Right atrium auricular region (tissue), 2 donors: ENCODE measurements at places on chromosomes 3 and 15. TPM values are rescaled to one million over a fixed set of nuclear protein-coding genes. Genes with fewer than 3 reads are reported as not detected.

GRCh38 chr3:173066044-173067004 lies 74.7 kb downstream of the SPATA16 start:
- H3K4me3 ChIP-seq, result no peak overlapping the region
- H3K36me3 ChIP-seq, result no peaks in the 10 kb centered on the region
- DNase-seq, result no peak
- H3K27ac ChIP-seq, result no peak overlapping the region

DNA sequence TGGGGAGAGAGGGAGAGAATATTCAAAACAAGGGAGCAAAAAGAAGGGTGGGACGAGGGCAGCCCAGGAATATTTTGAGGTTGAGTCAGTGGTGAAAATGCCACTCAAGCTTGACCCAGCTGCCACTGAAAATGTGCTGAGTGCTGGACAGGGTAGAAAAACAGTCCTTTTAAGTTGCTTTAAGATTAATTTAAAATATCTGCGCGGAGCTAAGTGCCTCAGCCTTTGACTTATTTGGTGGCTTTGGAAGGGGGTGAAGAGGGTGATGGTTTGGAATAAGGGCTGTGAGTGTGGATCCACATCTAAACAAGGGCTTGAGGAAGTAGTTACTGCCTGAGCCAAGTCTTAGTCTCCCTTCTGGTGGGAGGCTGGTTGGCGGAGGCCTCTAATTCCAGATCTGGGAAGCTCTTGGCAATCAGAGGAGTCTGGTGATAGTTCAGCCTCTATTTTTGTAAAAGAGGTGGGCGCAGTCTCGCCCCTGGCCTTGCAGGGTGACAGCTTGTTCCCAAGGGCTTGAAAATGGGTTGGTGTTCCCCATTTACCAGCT lies 280.8 kb upstream of the ROPN1 start:
- H3K4me1 ChIP-seq, result peaks cover 55% of the 10 kb centered on the region
- peaks cover 5% of the 10 kb centered on the region for H3K36me3 ChIP-seq
- no peaks in the 10 kb centered on the region for H3K27me3 ChIP-seq
- H3K27ac ChIP-seq, result peak overlapping the region; percentile 57
- no peak overlapping the region for H3K4me3 ChIP-seq

ESYT3 gene
- total RNA-seq, result 2.6 TPM

ATP2B2 gene
- 0.12 TPM for total RNA-seq

STAC gene
- 0.33 TPM for total RNA-seq

- no peak overlapping the region for H3K4me3 ChIP-seq
- no peaks in the 10 kb centered on the region for H3K36me3 ChIP-seq
- DNase-seq, result no peak
- H3K27ac ChIP-seq, result no peak overlapping the region
- H3K4me1 ChIP-seq, result no peaks in the 10 kb centered on the region
- no peaks in the 10 kb centered on the region for H3K27me3 ChIP-seq
These were observed 64.9 kb upstream of the RBMS3 start for GRCh38 chr3:29215948-29216347.

GRCh38 chr3:38984731-38985130 lies 67.0 kb downstream of the SCN11A start:
- no peak overlapping the region for H3K27ac ChIP-seq
- H3K4me3 ChIP-seq, result no peak overlapping the region
- H3K36me3 ChIP-seq, result no peaks in the 10 kb centered on the region
- no peaks in the 10 kb centered on the region for H3K4me1 ChIP-seq

DNA sequence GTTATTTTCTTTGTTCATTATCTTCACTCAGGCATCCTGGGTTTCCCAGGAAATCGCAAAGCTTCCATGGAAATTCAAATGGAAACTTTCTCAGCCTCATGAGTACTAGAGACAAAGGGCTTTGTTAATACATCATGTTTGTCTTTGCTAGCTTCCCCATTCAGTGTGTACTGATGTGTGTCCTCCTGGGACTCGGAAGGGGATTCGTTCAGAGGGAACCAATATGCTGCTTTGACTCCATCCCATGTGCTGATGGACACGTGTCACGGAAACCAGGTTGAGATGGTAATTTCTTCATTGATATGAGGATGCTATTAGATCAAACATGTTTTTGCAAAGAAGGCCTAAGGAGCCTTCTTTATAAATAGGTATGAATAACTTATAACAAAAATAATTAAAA lies 87.0 kb upstream of the KCNAB1 start:
- no peaks in the 10 kb centered on the region for H3K36me3 ChIP-seq
- no peak overlapping the region for H3K27ac ChIP-seq
- H3K4me3 ChIP-seq, result no peak overlapping the region

ALPK3 gene
- 99.0 TPM for total RNA-seq

GRCh38 chr15:83200589-83200988 lies 7.0 kb downstream of the HDGFL3 start:
- H3K27ac ChIP-seq, result no peak overlapping the region
- H3K36me3 ChIP-seq, result no peaks in the 10 kb centered on the region
- peaks cover 16% of the 10 kb centered on the region for H3K4me1 ChIP-seq
- DNase-seq, result no peak

TLR9 gene
- not detected for total RNA-seq

GRCh38 chr15:89714775-89715174 lies 24.2 kb downstream of the WDR93 start:
- H3K4me3 ChIP-seq, result no peak overlapping the region
- no peaks in the 10 kb centered on the region for H3K4me1 ChIP-seq
- H3K27ac ChIP-seq, result no peak overlapping the region
- H3K27me3 ChIP-seq, result no peaks in the 10 kb centered on the region
- no peaks in the 10 kb centered on the region for H3K36me3 ChIP-seq

DNA sequence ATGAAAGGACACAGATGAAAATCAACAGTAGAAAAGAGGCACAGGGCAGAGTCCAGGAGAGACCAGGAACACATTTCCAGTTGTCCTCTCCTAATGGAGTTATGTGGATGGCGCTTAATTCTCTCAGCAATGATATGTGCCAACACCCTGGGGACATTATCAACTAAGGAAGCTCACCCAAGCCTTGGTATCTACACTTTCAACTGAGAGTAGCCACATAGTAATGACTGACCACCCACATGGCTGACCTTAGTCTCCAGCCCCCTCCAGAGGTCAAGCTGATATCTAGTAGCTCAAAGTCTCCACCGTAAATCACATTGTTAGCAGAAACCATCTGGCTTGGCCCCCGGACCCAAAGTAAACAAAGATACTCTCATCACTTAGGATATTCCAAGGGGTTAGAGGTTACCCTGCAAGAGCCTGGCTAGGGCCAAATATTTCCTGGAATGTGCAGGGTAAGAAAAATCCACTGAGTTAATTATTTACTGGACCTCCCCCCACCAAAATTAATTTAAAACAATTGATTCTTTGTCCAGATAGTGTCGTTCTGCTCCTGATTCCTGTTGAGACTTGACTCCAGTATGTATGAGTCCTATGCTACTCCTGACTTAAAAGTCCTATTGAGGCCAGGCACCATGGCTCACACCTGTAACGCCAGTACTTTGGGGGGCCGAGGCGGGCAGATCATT lies 24.8 kb downstream of the GABRR3 start:
- H3K4me3 ChIP-seq, result no peak overlapping the region
- no peaks in the 10 kb centered on the region for H3K4me1 ChIP-seq
- DNase-seq, result no peak
- H3K36me3 ChIP-seq, result no peaks in the 10 kb centered on the region
- H3K27ac ChIP-seq, result no peak overlapping the region
- H3K27me3 ChIP-seq, result no peaks in the 10 kb centered on the region

POLG gene
- 36.0 TPM for total RNA-seq

- no peak overlapping the region for H3K4me3 ChIP-seq
- no peaks in the 10 kb centered on the region for H3K36me3 ChIP-seq
- H3K4me1 ChIP-seq, result no peaks in the 10 kb centered on the region
- no peaks in the 10 kb centered on the region for H3K27me3 ChIP-seq
These were observed 161.9 kb upstream of the UBE3A start for GRCh38 chr15:25600751-25601150.

DNA sequence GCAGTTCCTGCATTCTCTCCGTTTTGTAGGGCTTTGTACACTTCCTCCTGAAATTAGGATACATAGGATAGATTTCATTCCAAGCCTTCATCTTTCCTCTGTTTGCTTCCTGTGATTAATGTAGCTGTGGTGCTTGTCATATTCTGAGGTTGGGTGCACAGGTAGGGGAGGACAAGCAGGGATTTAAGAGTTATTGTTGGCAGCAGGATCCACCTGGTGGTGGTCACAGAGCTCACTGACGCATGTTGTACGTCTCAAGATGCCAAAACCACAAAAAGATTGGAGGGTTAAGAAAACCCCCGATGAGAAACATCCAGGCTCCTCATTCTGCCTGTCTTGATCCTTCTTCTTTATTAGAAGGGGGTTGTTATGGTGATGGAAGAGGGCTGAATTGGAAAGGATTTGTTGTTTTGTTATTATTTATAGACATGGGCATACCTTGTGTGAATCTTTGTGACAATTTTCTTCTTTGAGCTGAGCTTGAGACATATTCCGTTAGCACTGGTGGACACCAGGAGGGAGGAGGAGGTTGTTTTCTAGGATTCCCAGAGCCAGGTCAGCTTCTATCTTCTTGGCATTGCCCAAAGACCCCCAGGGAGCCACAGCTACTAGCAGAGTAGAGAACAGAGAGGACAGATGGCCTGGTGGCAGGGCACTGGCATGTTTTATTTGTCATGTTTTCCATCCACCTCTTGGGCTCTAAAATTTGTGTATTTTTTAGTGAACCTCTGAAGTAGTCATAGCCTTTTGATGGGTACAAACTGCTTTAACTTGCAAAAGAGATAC lies 57.7 kb upstream of the LARS2 start:
- H3K27ac ChIP-seq, result no peak overlapping the region
- no peaks in the 10 kb centered on the region for H3K36me3 ChIP-seq
- no peaks in the 10 kb centered on the region for H3K4me1 ChIP-seq
- H3K27me3 ChIP-seq, result no peaks in the 10 kb centered on the region

DNA sequence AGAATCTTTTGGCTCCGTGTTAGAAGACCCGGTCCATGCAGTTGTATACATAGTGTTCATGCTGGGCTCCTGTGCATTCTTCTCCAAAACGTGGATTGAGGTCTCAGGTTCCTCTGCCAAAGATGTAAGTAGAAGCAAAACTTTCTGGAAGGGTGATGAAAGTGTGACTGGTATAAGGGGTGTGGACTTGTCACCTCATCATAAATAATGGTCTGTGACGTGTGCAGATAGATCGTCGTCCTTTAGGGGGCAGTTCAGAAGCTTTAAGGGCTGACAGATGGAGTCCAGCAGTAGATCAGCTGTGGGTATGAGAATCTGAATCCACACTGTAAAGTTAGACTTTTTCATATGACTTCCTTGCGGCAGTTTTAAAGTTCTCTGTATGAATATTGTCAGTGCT lies 15.3 kb downstream of the SEC61A1 start:
- no peak overlapping the region for H3K27ac ChIP-seq
- H3K4me1 ChIP-seq, result no peaks in the 10 kb centered on the region
- peaks cover 100% of the 10 kb centered on the region for H3K36me3 ChIP-seq

DNA sequence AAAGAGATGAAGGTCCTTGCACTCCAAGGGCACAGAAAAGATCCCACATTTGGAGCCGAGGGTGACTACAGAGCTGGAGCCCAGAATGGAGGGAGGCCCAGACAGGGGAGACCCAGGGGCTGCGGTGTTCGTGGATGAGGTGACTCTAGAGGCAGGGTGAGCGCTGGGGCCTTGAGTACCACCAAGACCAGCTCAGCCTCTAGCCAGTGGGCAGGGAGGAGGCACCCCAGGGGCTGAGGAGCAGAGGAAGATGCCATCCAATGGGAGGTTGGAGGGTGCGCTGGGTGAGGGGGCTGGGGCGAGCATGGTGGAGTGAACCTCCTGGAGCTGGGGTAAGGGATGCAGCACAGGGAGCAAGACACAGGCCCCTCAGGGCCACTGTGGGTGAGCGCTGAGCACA lies 13.3 kb downstream of the RRP9 start:
- no peak overlapping the region for H3K27ac ChIP-seq
- no peak overlapping the region for H3K4me3 ChIP-seq
- no peaks in the 10 kb centered on the region for H3K4me1 ChIP-seq

DNA sequence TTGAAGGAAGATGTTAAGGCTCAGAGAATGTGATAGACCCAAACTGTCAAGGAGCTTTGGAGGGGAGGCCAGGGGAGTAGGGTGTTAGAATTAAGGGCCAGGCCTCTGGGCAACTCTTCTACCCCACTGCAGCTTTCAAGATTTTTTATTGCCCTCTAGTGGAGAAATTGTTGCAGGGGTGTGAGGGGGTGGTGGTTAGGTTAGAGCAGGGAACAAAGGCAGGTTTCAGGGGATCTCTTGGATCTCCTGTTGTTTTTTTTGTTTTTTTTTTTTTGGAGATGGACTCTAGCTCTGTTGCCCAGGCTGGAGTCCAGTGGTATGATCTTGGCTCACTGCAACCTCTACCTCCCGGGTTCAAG lies 1.4 kb upstream of the SEC13 start:
- no peak overlapping the region for H3K4me3 ChIP-seq
- DNase-seq, result no peak
- no peak overlapping the region for H3K27ac ChIP-seq
- peaks cover 19% of the 10 kb centered on the region for H3K36me3 ChIP-seq
- no peaks in the 10 kb centered on the region for H3K27me3 ChIP-seq
- no peaks in the 10 kb centered on the region for H3K4me1 ChIP-seq

DNA sequence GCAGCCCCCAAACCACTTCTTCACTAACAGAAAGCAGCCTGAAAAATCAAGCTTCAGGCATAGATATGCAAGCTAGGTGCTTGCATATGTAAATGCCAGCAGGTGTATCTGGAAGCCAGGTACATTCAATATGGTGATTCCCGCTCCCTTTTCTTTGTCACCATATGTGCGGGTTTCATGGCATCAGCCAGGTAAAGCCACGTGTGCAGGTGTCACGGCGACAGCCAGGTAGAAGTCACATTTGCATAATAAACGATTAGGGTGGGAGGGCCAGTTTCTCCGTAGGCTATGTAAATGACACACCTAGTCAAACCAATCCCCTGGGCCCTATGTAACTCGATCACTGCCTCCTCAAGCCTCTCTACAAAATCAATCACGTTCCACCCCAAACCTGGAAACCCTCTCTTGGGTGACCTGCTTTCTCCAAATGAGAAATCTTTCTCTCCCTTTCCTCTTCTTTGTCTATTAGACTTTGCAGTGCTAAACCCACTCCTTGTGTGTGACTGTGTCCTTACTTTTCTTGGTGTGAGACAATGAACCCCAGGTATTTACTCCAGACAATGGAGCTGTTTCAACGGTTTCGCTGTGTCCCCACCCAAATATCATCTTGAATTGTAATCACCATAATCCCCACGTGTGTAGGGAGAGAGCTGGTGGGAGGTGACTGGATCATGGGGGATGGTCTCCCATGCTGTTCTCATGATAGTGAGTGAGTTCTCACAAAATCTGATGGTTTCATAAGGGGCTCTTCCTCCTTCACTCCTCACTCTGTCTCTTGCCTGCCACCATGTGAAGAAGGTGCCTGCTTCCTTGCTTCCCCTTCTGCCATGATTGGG lies 44.6 kb downstream of the ONECUT1 start:
- H3K4me3 ChIP-seq, result no peak overlapping the region
- no peaks in the 10 kb centered on the region for H3K36me3 ChIP-seq
- no peaks in the 10 kb centered on the region for H3K4me1 ChIP-seq

FRMD5 gene
- 25.5 TPM for total RNA-seq
